ENCODE measurements at places on chromosomes 11 and 22. TPM values are rescaled to one million over a fixed set of nuclear protein-coding genes. Genes with fewer than 3 reads are reported as not detected.

DNA sequence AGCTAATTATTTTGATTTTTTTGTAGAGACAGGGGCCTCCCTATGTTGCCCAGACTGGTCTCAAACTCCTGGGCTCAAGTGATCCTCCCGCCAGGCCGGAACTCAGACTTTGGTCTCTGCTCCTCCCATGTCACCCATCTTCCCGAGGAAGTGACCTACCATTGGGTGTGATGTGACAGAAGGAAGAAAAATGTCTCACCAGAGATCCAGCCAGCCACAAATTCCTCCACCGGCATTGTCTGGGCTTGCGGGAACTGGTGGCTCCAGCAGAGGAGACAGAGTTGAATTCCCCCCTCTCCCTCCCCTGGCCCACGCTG, 772 bp downstream of the SLC25A45 start:
- DNase-seq = peak; percentile 12
- H3K4me1 ChIP-seq = peaks cover 38% of the 10 kb centered on the region
- no peaks in the 10 kb centered on the region for H3K36me3 ChIP-seq
- H3K27me3 ChIP-seq = no peaks in the 10 kb centered on the region
- H3K27ac ChIP-seq = peak overlapping the region; percentile 92

DNA sequence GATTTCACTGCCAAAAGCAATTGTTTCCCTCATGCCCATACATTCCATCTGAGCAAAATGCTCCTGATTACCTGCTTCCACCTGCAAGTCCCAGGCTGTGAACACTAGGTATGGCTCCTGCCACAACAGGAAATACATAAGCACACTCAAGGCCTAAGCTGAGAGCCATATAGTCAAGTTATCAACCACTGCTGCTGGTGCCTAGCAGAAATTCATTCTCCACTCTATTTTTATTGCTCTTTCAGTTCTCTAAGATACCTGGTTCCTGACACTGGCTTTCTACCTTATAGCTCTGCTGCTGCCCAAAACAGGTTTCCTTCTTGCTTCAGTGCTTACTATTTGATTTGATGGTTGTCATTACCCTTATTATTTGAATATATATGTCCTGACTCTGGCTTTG, 31.6 kb downstream of the SLC36A4 start:
- H3K27ac ChIP-seq = no peak overlapping the region
- H3K36me3 ChIP-seq = peaks cover 10% of the 10 kb centered on the region
- no peak overlapping the region for H3K4me3 ChIP-seq
- no peaks in the 10 kb centered on the region for H3K27me3 ChIP-seq
- no peak for DNase-seq

DNA sequence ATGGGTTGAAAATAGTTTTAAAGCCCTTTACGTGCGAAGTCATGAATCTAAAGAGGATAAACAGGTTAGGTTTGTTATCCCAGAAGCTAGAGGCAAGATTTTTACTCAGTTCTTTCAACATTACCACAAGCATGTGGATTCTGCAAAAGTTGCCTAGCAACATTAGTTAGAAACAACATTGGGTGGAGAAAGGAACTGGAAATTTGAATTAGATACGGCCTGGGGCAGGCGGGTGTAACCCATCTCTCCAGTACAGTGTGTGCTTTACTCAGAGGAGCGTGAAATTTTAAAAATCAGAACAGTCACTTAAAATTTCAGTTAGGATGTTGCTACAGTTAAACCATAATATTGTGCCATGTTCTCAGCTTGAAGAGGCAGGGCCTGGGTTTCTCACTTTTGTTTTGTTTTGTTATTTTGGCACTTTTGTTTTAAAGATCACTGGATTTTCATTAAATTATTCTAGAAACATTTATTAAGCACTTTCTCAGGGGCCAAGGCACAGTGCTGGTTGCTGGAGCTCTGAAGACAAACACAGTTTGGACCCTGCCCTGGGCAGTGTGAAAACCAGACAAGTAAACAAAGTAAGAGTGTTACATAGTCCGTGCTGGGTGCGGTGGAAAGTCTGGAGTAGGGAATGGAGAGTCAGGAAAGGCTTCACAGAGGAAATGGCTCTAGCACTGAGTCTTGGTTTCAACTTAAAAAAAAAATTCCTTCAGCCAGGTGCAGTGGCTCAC, 4.4 kb upstream of the WEE1 start:
- no peaks in the 10 kb centered on the region for H3K36me3 ChIP-seq
- H3K4me3 ChIP-seq = peak overlapping the region; percentile 13
- H3K27me3 ChIP-seq = no peaks in the 10 kb centered on the region
- H3K4me1 ChIP-seq = peaks cover 67% of the 10 kb centered on the region
- peak overlapping the region; percentile 96 for H3K27ac ChIP-seq

DNA sequence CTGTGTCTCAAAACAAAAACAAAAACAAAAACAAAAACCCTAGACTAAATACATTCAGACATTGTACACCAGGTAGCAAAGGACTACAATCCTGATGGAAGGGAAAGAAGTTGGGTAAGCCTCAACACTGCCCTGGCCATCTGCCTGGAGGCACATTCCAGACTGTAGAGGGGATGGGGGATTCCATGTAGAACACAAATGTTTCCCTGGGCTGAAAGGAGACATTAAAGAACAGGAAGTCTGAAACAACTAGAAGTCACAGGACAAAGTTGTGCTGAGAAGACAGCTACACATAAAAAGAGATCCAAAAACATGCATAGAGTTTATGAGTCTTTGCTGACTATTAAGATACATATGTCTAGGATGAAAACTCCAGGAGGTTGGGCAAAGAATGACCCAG, 83.9 kb downstream of the RRAS2 start:
- H3K4me3 ChIP-seq = no peak overlapping the region
- no peaks in the 10 kb centered on the region for H3K27me3 ChIP-seq
- no peak for DNase-seq
- no peaks in the 10 kb centered on the region for H3K36me3 ChIP-seq
- H3K4me1 ChIP-seq = no peaks in the 10 kb centered on the region
- no peak overlapping the region for H3K27ac ChIP-seq

PACSIN2 gene
- 60.2 TPM for total RNA-seq

GRCh38 chr11:64178203-64178602, 7.8 kb upstream of the STIP1 start:
- DNase-seq = no peak
- H3K4me3 ChIP-seq = no peak overlapping the region
- no peaks in the 10 kb centered on the region for H3K27me3 ChIP-seq
- H3K36me3 ChIP-seq = no peaks in the 10 kb centered on the region
- H3K4me1 ChIP-seq = peaks cover 20% of the 10 kb centered on the region
- H3K27ac ChIP-seq = no peak overlapping the region

- H3K27ac ChIP-seq = no peak overlapping the region
- H3K4me1 ChIP-seq = peaks cover 17% of the 10 kb centered on the region
- no peaks in the 10 kb centered on the region for H3K36me3 ChIP-seq
- no peaks in the 10 kb centered on the region for H3K27me3 ChIP-seq
- DNase-seq = peak; percentile 66
Measured at GRCh38 chr11:9535189-9535781, 38.2 kb upstream of the WEE1 start.

DNA sequence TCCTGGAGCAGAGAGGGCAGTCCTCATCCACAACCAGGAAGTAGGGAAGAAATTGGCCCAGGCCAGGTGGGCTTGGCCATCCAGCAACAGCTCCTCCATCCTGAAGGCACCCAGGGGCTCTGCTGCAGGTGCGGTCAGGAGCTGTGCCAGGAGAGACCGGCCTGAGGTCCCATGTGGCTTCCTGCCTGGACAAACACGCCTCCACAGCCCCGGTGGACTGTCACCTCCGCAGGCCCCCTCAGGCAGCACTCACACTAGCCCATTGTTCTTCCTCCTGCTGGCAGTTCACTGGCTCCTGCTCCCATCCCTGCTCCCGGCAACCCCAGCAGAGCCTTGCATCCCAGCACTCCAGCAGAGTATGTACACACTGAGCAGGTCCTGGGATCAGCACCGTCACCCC, 16.0 kb upstream of the POU2AF1 start:
- H3K27ac ChIP-seq = no peak overlapping the region
- no peak for DNase-seq
- H3K36me3 ChIP-seq = no peaks in the 10 kb centered on the region
- no peak overlapping the region for H3K4me3 ChIP-seq
- H3K27me3 ChIP-seq = peaks cover 2% of the 10 kb centered on the region

C11orf91 gene
- 1.3 TPM for total RNA-seq

MMP3 gene
- not detected for total RNA-seq

OR6A2 gene
- 0.15 TPM for total RNA-seq

DNA sequence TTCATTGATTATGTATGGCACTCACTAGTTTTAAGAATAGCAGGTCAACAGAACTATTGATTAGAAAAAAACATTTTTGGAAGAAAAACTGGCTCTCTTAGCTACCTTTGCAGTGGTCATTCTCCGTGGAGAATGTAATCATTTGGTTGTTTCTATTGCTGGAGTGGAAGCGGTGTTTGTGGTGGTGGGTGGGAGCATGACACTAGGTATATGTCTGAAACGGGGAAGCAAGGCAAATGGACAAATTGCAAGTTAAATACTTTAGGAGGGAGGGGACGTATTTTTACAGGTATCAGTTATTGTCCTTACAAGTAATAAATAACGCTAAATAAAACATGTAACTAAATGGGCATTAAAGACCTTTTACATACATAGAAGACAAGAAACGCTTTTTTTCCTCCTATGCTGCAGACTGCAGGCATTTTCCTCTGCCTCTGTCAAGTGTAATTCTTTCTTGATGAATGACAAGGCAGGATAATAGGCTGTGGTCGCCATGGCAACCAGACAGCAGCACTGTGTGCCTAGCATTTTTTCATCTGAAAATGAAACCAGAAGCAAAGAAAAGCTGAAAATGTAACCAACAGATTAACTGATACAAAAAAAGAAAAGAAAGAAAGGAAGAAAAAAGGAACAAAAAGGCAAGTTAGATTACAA, 46.2 kb downstream of the BLID start:
- H3K27ac ChIP-seq = no peak overlapping the region
- H3K27me3 ChIP-seq = no peaks in the 10 kb centered on the region
- no peak for DNase-seq
- H3K4me3 ChIP-seq = no peak overlapping the region
- H3K4me1 ChIP-seq = no peaks in the 10 kb centered on the region
- H3K36me3 ChIP-seq = no peaks in the 10 kb centered on the region

CNIH2 gene
- 9.3 TPM for total RNA-seq

DNA sequence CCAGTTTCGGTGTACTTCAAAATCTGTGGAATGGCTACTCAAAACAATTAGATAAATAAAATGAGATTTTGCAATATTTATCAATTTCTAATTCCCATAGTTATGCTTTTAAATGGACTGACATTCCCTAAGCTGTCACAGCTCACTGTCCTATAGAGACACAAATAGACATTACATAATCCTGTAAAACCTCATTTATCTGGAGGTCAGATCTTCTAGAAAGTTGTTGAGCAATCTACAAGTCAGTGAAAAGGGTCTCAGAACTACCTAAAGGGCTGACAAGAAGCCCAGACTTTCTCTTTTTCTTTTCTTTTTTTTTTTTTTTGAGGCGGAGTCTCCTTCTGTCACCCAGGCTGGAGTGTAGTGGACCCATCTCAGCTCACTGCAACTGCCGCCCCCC, 12.0 kb downstream of the ALG8 start:
- no peak for DNase-seq
- H3K4me1 ChIP-seq = no peaks in the 10 kb centered on the region
- no peaks in the 10 kb centered on the region for H3K27me3 ChIP-seq
- H3K36me3 ChIP-seq = peaks cover 14% of the 10 kb centered on the region

GRCh38 chr11:127049486-127049885, 48.9 kb upstream of the KIRREL3 start:
- no peaks in the 10 kb centered on the region for H3K36me3 ChIP-seq
- H3K27me3 ChIP-seq = no peaks in the 10 kb centered on the region
- no peak for DNase-seq

GRCh38 chr22:37166675-37167066, 17.0 kb upstream of the IL2RB start:
- H3K27me3 ChIP-seq = no peaks in the 10 kb centered on the region
- peak overlapping the region; percentile 79 for H3K27ac ChIP-seq
- H3K4me1 ChIP-seq = peaks cover 16% of the 10 kb centered on the region
- H3K4me3 ChIP-seq = no peak overlapping the region
- peak; percentile 38 for DNase-seq
- no peaks in the 10 kb centered on the region for H3K36me3 ChIP-seq

DNA sequence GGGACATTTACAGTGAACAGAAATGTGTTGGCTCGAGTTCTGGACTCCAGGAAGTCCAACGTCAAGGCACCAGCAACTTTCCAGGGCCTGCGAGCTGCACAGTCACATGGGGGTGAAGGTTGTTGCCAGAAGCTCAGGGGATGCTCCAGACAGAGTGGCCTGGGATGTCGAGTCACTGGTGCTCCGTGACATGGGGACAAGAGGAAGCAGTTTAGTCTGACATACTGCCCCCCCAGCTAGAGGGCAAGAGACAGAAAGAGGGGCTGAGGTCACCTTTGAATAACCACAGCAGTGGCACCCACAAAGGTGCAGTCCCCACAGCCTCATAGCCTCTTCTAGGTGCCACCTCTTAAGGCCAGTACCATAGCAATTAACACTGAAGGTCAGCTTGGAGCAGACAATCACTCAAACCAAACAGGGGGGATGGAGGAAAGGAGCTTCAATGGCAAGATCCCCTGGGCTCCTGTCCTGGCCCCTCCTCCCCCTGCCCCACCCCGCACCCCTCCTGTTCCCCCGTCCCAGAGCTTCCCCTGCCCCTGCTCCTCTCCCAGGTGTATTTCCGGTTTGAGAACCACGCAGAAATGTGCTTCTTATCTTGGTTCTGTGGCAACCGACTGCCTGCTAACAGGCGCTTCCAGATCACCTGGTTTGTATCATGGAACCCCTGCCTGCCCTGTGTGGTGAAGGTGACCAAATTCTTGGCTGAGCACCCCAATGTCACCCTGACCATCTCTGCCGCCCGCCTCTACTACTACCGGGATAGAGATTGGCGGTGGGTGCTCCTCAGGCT, 3.8 kb downstream of the APOBEC3D start:
- H3K4me1 ChIP-seq = peaks cover 3% of the 10 kb centered on the region
- no peak overlapping the region for H3K4me3 ChIP-seq
- DNase-seq = no peak

DNA sequence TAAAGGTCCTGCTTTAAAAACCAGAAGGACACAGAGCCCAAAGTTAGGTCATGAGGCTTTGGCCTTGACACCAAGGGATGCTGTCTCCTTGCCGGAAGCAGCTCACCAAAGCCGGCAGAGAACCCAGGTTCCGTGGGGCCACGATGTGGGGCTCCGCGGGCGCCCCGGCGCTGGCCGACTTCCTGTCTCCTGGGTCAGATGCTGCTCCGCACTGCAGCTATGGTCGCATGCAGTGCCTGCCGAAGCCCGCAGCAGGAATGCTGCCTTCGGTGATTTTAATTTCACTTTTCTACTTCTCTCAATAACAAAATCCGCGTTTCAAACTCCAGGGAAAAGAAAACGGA, 454 bp upstream of the OTUB1 start:
- H3K4me1 ChIP-seq = peaks cover 26% of the 10 kb centered on the region
- peak overlapping the region; percentile 89 for H3K4me3 ChIP-seq
- no peaks in the 10 kb centered on the region for H3K27me3 ChIP-seq
- DNase-seq = no peak
- H3K27ac ChIP-seq = peak overlapping the region; percentile 90

GRCh38 chr11:47603295-47603694, 9.1 kb upstream of the C1QTNF4 start:
- no peak for DNase-seq
- no peaks in the 10 kb centered on the region for H3K27me3 ChIP-seq
- H3K27ac ChIP-seq = no peak overlapping the region

STK33 gene
- total RNA-seq = 3.9 TPM

ASRGL1 gene
- 43.2 TPM for total RNA-seq

DNA sequence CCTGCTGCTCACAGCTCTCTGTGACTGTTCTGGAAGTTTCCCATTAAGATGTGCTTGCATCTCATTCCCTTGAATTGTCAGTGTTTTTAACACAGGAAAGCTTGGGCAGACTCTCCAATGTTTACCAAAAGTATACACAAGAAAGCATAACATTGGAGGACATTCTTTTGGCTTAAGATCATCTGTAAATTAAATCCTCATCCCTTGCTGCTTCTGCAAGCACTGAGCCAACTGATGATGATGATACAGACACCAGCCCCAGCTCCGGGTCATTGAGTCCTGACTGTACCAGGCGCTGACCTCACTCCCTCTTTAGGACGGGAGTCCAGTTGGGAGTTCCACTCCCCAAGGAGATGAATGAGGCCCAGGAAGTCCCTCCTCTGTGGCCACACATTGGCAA, 23.8 kb downstream of the CD82 start:
- H3K4me1 ChIP-seq = no peaks in the 10 kb centered on the region
- no peak overlapping the region for H3K27ac ChIP-seq
